Type B pancreatic cell (in vitro differentiated cells): ENCODE measurements at places on chromosomes 5 and 9. TPM values are rescaled to one million over a fixed set of nuclear protein-coding genes. Genes with fewer than 3 reads are reported as not detected.

- DNase-seq = no peak
These were observed 91.2 kb upstream of the PAM start for GRCh38 chr5:102663749-102664530.

- no peak for DNase-seq
These were observed 141.6 kb downstream of the INSYN2B start for GRCh38 chr5:169838688-169839087.

DNA sequence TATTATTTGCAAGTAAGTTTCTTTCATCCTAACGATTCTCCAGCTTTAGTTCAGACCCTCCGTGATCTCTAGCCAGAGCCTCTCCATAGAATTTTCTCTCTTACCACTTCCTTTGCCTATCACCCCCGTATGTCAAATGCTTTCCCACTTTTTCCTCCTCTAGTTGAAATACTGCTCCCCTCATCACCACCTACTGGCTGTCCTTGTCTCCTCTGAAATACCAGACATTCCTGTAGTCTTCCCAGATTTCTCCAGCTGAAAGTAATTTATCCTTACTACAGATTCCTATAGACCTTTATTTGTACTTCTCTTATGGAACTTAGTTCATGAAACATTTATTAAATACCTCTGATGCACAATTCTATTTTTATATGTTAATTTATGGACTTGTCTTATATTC lies 36.0 kb upstream of the GLIPR2 start:
- DNase-seq = no peak

- no peak for DNase-seq
These were observed 35.2 kb downstream of the ZCCHC9 start for GRCh38 chr5:81336556-81336955.

- DNase-seq = no peak
These were observed 331.9 kb downstream of the ADAMTS6 start for GRCh38 chr5:65149827-65150226.

GRCh38 chr5:171323806-171324632 lies 15.0 kb downstream of the TLX3 start:
- DNase-seq = no peak

DNA sequence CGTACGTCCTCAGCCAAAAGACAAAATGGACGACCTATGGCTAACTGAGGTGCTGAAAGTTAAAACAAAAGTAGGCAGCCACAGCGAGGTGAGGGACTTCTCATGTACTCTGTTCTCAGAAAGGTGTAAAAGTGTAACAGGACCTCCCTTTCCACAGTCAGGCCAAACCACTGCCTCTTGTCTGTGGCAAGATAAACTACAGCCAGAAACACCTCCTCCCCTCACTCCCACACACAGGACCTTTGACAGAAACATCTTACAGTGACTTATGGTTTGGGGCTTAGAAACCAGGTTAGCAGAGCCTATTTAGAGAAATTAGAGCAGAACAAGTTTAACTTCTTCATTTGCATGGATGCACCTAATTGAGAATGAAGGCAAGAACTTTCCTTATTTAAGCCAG lies 499.1 kb upstream of the GRIN3A start:
- DNase-seq = no peak

DNA sequence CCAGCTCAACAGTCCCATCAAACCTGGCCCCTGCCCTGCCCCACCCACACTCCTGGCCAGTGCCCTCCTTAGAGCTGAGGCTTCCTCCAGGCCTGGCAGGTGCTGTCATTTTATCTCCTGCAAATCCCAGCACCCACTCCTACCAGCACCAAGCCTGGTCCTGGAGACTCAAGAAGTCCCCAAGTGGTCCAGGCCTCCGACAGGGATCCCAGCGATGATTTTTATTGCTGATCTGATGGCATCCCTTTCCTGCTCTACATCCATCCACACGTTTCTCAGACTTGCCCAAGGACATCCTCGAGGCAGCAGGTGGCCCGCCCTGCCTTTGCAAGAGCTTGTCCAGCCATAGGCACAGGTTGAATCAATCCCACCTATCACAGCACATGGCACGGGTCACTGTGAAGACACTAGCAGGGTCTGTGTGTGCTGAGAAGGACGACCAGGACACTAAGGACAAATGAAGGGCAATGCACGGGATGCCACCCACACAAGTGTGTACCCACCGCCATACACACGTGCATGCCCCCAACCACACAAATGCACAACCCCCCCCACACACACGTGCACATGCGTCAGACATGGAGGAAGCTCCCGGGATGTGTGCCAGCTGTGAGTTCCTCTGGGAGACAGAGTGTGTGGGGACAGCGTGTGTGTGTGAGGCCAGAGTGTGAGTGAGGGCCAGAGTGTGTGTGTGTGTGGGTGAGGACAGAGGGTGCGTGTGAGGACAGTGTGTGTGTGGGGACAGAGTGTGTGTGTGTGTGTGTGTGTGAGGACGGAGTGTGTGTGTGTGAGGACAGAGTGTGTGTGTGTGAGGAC lies 62.4 kb upstream of the UBAC1 start:
- peak; percentile 58 for DNase-seq

DNA sequence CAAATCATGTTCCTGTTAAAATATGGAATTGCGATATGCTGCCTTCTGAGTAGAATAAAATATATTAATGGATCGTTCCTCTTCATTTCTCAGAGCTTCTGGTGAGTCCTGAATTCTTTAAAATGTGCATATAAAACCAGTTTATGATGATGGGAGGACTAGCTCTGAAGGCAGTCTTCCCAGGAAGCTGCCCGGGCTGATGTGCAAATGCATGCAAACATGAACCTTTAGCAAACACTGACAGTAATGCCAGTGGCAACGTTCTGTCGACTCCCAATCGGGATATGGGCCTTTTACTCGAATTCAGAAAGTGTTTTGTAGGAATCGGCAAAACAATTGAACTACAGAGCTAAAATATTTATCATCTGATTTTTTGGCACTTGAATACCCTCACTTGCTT lies 93.6 kb downstream of the TLE4 start:
- no peak for DNase-seq

- DNase-seq = no peak
These were observed 54.3 kb downstream of the EHMT1 start for GRCh38 chr9:137672907-137673791.

- peak; percentile 79 for DNase-seq
These were observed 1.4 kb downstream of the ADAMTS2 start for GRCh38 chr5:179343719-179344430.

DNA sequence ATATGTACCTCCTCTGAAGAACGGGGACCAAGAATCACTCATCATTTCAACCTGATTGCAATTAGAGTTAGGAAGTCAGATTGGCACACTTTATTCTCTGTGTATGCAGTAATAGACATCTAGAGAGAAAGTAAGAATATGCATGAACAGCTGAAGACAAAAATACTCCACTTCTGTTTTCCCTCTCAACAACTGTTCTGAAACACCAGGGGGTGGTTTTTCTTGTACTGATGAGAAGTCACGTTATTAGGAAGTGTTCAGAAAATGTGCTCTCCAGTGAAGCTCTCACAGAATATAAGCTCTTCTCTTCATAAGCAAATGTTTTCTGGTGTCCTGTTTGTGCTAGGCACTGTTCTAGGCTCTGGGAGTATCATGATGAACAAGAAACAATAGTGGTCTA lies 531.7 kb upstream of the C9orf72 start:
- DNase-seq = no peak

DNA sequence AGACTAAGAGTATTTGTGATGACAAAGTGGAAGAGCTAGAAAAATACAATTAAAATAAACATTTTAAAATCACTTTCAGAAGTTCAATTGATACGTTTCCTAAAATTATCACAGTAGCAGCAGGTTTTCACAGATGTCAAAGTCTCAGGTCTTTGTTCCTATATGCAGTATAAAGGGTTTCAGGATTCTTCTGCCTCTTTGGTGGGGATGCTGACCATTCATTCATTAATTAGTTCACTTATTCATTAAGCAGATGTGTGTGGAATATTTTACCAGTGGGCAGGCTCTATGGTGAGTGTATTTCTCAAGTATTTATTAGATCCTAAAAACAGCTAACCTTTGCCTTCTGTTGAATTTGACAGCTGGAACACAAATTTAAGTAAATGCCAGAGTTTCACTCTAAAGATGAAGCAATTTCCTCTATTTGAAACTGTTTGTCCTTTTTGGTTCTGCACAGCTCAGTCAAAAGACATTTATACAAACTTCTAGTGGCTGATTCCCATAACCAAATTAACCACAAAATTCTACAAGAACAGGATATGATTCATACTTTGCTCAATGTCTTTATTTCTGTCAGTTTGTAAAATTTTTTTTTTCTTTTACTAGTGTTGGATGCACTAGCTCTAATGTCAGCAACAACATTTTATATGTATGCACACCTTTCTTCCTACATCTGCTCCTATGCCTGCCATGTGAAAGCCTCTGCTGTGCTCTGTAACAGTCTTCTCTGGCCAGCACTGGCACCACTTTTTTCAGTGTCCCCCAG lies 75.9 kb upstream of the PRR16 start:
- DNase-seq = no peak

- no peak for DNase-seq
These were observed 854 bp upstream of the ARL15 start for GRCh38 chr5:54311176-54311677.

- no peak for DNase-seq
These were observed 69.2 kb downstream of the SYK start for GRCh38 chr9:90870621-90871326.

GRCh38 chr9:134863941-134864820 lies 16.4 kb upstream of the FCN2 start:
- DNase-seq = peak; percentile 60

The PCDHGB5 gene
- 2.6 and 8.1 TPM in 2 replicates for total RNA-seq

The SLC36A3 gene
- not detected in 2 replicates for total RNA-seq

The KLHL3 gene
- total RNA-seq = 7.5 and 9.7 TPM in 2 replicates
